ENCODE measurements at places on chromosomes 7 and 10.

DNA sequence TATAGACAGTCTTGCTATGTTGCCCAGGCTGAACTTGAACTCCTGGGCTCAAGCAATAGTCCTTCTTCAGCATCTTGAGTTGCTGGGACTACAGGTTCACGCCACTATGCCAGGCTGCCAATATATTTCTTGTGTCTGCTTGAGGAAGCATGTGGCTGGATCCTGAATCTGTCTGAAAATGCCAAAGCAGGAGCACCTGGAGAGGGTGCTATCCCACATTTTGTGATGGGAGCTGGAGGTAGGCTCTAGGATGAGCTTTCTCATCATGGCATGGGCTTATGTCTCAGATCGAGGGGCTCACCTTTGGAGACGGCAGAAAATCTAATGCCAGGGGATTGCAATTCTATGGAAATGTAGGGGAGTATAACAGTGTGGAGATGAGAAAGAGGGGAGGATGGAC is 744.2 kb downstream of the GRID1 start:
- no peak for DNase-seq

- no peak for DNase-seq
These were observed 252.7 kb upstream of the PITRM1 start for GRCh38 chr10:3425261-3425660.

DNA sequence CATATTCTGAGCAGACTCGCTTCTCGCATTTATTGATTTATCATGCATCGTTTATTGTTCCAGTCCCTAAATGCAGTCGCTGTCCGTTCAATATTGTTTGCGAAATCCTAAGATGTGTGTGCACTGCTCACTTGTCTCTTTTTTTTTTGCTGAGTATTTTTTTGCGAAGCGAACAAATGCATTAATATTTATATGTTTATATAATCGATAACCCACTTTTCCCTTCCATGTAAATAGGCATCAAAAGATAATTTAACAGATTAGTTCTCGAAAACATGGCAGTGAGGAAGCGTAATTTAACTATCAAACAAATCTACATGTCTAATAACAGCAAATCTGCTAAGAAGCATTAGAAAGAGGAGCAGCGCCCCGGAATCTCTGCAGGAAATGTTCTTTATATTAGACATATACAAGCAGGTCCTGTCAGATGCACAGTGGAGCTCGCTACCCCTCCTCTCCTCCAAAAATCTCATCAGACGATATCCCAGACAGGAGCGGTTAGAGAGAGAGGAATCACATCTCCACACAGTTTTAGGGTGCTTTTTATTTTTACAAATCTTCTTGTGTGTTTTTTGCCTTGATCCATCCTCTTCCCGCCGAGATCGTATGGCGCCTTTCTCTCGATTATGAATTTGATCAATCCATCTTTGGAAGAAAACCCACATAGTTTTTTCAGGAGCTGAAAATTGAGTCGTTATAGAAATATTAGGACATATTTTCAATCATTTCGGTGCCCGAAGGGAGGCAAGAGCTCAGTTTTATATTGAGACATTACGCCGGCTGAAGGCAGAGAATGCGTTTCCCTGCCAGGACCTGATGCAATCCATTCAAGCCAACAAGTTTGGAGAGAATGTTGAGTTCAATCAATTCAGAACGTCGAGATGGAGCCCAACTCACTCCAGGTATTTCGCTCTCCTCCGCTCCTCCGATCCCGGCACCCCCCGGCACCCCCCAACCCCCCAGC is at the start of gene ARID5B:
Gene ARID5B (plus strand): TSS at position 871 of the 964 bp plus-strand sequence. CDS start 11 bp downstream, at position 882.
- no peak for DNase-seq

DNA sequence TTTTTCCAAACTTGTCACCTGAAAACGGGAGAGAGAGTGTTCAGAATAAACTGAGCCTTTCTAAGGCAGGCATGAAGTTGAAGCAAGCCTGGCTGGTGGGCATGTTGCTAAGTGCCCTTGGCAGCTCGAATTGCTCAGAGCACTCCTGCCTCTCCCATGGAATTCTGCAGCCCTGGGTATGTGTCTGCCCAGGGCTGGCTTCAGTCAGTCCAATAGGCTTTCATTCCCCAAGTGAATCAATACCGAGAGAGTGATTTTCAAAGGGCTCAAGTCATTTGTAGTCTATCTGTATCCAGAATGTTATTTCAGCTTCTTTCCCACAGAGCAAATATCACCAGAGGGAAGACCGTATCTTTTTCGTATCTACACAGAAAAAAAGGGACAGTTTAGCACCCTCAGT is 415.5 kb upstream of the COBL start:
- DNase-seq: no peak

- DNase-seq: no peak
These were observed 68.4 kb downstream of the CREB3L2 start for GRCh38 chr7:137933270-137934017.
